ENCODE measurements at places on chromosomes 6 and 20.

DNA sequence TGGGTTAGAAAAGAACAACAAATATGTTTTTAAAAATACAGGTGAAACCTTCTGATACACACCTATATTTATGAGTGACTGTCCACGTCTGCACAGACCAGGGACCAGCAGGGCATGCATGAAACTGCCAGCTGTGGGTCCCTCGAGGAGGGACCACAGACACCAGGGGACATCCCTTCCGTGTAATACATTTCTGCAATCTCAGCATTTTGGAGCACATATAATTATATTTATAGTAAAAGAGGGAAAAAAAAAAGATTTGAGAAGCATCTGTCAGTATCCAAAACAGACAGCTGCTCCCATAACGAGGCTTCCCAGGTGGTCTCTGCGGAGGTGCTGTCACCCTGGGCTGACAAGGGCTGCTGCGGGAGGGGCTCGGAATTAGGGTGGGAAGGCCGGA lies 40.2 kb downstream of the PMEPA1 start:
- DNase-seq = no peak

DNA sequence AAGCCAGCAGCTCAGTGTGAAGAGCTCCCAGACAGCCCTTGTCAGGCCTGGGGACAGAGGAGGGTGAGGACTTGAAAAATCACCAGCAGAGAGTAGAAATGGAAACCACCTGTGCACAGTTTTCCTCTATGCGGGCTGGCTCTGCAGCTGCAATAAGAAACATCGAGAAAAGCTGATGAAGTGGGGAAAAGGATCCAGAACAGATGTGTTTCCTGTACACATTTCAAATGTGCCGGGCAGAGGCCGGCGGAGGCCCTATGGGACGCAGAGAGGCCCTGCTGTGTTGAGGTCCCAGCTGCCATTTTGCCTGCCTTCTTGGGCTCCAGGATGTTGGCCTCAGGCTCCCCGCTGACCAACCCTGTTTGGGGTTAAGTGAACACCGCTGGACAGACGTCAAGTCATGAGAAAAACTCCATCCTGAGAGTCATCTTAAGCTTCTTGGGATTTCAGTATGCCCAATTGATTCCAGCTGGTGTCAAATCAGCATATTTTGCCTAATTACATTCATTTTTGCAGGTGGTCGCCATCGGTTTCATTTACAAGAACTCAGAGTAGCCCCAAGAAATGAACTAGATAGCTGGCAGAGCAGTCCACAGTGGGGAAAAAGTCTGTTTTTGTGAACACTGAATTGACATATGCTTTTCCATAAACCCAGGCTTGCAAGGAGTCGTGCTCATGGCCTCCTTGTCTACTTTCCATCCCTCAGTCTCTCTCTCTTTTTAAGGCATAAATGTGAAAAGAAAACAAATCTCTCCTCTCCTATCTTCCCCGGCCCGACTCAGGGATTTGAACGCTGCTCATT lies 150.4 kb upstream of the PHACTR3 start:
- no peak for DNase-seq

DNA sequence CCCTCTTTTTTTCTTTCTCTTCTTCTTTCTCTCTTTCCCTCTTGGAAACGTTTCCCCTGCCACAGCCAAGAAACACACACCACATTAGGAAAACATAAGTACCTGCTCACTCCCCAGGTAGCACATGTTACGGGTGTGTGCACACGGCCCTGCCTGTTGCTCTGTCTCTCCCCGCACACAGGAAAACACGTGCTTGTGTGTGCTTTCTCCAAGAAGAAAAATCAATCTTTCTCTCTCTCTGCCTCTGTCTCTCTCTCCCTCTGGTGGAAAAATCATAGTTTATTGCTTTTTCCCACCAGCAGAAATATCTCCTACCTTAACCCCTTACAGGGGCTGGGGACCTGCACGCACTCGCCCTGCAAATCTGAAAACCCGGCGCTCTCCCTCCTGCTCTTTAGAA lies 102.3 kb downstream of the EDN3 start:
- no peak for DNase-seq

- DNase-seq = no peak
Measured at GRCh38 chr6:16059496-16059895, 69.4 kb upstream of the MYLIP start.

- no peak for DNase-seq
Measured at GRCh38 chr20:24894488-24894887, 54.6 kb upstream of the CST7 start.

DNA sequence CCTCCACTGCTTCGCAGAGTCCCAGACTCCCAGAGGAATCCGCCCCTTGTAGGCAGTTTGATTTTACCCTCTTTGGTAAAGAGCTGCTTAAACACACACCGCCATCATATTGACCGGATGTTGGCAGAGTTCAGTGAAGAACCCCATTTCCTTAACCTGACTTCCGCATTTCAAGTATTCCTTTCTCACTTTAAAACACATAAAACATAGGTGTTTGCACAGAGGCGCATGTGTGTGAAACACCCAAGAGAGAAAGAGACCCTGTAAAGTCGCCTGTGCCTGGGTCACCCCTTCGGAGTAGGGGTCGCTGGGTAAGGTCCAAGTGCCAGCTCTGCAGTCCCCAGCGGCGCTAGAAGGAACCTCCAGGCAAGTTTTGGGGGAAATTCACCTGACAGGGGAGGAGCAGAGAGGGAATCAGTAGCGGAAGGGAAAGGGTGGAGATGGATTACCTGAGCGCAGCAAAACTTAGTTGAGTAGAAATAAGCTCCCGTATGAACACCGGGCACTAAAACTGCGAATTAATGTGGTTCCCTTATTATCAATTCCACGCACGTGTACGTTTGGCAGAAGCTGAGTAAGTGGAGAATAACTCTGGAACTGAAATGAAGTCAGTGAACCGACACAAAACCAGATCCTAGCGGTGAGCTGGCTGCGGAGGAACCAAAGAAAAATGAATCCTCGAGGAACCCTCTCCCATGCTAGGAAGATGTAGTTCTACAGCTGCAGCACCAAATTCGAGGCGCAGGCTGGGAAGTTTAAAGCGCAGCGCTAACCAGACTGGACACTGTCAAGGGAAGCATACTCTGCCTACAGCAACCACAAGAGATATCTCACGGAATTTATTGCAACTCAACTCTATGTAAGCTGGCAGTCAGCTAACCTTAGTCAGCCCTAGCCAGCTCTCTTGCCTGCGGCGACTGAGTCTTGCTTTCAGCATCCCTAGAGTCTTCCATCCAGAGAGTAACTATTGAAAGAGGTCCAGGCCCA lies 3.5 kb upstream of the HTR1B start:
- DNase-seq = no peak

GRCh38 chr6:156651486-156651885 lies 125.7 kb upstream of the ARID1B start:
- DNase-seq = no peak

DNA sequence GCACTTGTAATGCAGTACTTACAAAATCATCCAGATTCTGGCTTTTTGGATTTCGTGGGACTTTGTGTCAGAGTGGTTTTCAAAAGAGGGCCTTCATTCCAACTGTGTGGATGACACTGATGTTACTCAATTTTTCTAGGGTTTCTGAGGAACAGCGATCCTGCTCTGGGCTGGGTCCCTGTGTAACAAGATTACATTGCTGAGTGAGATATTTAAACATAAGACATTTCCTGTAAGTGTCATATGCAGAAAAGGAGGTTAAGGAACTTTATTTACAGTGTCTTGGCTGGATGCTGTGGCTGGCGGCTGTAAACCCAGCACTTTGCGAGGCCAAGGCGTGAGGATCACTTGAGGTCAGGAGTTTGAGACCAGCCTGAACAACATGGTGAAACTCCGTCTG lies 6.7 kb downstream of the ZFAND3 start:
- no peak for DNase-seq

GRCh38 chr6:113301651-113302050 lies 555.5 kb upstream of the MARCKS start:
- DNase-seq = no peak

DNA sequence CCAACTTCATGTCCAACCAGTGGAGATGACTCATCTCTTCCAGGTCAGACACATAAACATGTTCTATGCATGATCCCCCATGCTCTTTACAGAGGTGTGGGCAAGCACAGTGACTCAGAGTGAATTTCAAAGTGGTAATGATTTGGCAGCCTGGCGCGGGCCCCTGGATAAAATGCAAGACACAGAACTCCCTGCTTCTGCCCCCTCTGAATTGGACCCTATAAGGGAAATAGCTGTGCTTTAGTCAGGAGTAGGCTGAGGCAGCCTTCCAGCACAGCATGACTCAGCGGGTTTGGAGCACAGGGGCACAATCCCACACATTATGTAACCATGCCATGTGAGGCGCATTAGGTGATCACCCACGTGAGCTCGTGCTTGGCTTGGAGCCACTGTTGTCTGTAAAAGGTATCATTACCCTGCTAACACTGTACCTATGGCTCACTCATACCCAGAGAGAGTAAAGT lies 127.4 kb downstream of the C6orf118 start:
- DNase-seq = no peak

DNA sequence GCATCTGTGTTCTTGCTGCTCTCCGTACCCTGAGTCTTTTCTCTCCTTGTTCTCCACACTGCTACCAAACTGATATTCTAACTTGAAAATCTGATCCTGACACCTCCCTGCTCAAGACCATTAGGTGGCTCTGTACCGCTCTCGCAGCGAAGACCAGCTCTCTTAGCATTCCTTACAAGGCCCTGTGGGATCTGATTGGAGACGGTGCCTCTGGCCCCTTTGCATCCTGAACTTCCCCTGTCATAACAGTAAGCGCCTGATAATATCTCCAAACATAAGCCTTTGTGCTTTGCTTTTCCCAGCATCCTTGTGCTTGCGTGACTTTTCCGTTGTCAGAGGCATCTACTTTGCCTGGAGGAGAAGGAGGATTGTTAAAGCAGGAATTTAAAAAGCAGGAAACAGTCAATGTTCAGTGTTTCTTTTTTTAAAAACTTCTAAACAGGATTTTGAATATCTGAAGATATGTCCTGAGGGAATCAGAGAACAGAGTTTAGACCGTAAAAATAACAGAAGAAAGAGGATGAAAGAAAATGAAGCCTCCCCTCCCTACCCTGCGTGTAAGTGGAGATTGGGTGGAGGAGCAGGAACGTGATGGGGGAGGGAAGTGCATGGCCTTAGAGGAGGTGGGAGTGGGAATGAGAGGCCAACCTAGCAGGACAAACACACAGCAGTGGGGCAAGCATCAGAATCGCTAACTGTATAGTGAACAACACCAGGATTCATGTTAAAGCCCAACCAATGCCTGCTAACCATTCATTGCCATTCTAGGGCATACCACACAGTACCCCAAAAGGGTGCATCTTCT lies 89.2 kb upstream of the STMND1 start:
- no peak for DNase-seq

- no peak for DNase-seq
Measured at GRCh38 chr20:48908656-48909319, 12.7 kb upstream of the ARFGEF2 start.

Measured in stimulated activated CD8-positive, alpha-beta memory T cell treated with anti-CD3 and anti-CD28 coated beads, Interleukin-7, amount 100 ng/mL, for 24 hours (primary cell).